AG09319 (cell line): ENCODE measurements at places on chromosomes 5 and 9.

DNA sequence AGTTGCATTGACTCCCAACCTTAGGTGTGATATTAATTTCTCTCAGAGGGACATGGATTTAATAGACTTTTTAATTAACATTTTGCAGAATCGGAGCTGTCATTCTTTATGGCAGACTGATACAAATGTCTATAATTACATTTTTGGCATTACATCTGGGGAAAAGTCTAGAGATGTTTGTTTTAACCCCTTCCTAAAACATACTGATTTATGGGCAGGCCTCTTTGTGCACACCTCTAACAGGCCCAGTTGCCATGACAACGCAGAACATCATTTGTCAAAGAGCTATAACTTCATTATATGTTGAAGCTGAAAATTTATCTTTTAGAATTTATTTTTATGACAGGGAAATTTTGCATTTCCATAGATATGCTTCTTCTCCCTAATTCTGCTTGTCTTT, 158.5 kb downstream of the NTRK2 start:
- no peak for DNase-seq

DNA sequence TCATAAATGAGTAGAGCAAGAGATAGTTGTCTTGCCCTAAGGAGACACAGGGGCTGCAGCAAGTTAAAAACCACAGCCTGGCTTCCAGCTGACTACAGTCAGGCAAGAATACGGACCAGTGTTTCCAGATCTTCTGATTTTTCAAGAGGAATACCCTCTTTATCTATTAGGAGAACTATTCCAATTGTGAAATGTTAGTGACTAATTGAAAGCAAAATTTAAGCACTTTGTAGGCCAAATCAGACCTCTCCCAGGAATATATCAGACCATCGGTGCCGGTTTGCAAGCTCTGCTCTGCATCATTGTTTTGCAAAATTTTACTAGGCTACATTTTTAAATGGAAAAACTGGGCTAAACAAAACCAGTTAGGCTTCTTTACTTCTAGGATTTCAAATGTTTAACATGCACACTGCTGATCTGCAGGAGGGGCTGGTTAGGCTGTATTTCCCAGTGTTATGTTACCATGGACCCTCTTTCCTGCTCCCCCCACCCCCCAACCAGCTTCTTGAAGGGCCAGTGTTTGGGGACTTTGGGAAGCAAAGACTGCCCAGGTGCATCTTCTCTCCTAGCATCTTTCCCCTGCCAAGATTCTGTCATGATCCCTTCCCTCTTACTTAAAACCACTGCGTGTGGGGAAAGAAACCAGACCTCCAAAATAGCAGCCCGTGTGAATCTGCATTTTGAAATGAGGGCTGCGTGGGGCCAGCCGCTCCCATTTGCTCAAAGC, 1.1 kb upstream of the ARSI start:
- DNase-seq, result no peak

DNA sequence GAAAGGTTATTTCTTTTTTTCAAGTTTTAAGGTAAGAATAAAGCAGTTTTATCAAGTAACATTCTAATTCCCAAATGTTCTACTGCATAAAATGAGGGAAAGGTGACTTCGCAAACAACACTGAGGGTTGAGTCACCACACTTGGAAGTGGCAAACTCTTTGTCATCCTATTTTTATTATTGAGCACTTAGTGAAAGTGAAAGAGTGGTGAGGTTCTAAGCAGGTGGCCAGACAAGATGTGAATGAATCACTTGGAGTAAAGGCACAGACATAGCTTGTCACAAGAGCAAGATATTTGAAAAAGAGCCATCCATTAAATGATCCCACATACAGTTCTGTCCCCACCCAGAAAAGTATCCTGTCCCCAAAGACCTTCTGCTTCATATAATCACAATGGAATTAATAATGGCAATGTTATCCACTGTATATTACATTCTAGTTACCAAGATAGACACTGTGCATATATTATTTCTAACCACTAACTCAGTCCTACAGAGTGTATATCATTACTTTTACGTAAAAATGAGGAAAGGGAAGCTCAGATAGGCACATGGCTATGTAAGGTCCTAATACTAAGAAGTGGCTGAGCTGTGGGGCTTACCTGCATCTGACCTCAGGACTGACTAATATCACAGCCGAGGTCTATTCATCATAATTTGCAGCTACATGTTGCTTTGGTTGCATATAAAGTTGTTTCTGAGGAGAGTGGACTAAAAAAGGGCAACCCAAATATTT, 730.4 kb upstream of the MEF2C start:
- no peak for DNase-seq

DNA sequence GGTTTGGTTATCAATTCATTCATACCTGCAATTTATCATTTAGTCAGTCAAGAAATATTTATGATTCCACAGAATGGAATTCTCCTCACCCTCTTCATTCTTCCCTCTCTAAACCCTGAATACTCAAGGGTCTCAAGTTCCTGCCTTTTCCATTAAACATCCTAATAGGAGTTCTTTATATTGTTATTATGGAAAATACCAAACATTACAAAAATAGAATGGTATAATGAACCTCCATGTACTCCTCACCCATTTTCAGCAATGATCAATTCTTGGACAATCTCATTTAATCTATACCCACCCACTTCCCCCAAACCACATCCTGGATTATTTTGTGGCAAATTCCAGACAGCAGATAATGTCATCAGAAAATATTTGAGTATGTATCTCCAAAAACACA, 74.5 kb downstream of the ADAMTS12 start:
- no peak for DNase-seq

DNA sequence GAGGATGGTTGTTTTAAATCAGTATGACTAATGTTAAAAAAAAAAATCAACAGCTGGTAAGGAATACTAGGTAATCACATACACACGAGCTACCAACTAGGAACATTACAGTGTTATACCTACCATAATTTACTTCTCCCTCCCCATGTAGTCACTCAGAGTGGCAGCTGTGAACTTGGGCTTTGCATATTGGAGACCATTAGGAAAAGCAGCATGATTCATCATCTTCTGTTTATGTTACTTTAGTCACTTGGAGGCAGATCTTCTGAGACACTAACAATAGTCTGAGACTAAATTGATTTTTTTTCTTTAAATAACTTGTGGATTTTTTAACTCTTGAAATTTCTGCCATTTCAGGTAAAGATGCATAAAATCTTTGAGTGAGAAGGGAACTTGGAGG, 141.5 kb upstream of the NR4A3 start:
- peak; percentile 7 for DNase-seq

- DNase-seq, result no peak
Observed at GRCh38 chr9:114314881-114315722, 7.8 kb upstream of the ORM1 start.

DNA sequence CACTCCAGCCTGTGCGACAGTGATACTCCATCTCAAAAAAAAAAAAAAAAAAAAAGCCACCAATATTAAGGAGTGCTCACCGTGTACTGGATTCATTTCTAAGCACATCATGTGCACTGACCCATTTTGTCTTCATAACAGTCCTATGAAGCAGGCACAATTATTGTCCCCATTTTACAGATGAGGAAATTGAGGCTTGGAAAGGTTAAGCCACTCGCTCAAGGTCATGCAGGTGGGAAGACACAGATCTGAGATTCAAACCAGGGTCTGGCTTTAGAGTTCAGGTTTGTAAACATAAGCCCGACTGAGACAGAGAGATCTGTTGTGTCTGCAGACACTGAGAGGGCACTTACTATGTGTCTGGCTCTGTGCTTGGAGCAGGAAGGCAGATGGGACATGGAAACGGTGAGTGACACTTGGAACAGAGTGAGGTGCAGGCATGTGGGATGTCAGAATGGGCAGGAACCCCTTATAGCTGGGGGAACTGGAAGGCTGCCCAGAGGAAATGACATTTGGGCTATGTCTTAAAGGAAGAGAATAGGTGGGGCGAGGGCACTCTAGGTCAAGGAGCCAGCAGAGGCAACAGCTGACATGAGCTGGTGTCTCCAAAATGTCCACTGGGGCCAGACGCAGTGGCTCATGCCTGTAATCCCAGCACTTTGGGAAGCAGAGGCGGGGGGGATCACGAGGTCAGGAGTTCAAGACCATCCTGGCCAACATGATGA, 69.9 kb downstream of the STK10 start:
- no peak for DNase-seq

DNA sequence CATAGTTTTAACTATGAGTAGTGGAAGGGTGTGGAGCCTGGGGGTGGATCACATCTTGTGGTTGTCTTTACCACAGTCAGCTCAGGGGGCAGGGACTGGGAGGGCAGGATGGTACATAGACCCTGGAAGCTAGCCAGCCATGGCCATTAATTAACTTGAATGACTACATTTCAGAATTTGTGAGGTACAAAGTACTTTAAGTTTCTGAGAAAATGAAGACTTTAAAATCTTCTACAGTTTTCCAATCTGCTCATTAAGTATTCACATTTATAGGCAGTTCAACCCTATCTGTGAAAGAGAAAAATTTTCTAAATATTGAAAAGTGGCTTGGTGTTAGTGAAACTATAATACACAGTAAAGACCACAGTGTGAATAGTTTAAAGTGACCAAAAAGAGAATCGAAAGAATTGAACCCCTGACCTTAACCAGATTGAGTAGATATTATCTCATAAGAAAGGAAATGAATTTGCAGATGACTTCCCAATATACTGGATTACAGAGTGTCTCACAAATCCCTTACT, 234.2 kb upstream of the MEF2C start:
- no peak for DNase-seq

DNA sequence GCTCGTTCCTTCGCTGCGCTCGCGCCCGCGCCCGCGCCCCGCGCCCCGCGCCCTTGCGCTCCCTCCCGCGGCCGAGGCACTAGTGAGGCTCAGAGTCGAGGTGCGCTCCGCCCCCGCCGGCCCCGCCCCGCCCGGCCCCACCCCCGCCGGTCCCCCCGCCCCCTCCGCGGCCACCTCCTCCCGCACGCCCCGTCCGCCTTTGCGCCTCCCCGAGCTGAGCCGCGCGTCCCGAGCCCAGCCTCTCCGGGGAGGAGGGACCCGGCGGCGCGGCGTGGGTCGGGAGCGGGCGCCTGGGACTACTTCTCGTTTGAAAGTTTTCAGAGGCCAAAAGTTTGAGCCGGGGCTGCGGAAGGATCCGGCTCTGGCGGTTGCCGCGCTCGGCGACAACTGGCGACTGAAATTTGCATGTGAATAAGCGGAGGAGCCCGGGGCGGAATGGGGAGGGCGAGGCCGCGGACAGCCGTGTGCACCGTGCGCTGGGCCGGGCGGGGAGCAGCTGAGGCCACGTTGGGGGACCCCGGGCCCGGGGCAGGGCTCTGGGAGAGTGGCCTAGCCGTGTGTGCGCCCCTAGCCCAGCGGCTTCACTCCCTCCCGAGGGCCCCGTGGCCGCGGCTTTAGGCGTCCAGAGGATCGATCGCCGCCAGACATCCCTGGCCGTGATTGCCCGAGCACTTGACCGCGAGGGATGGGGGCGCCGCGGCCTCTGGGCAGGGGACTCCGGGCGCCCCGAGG, at the start of gene NOTCH1:
Gene NOTCH1 (minus strand): TSS at position 84 of the 732 bp plus-strand sequence. CDS start 262 bp downstream, outside the sequence.
- DNase-seq, result peak; percentile 89

- no peak for DNase-seq
Observed at GRCh38 chr9:28866951-28867350, 1293.7 kb upstream of the C9orf72 start.

- DNase-seq, result no peak
Observed at GRCh38 chr5:142615948-142616347, 69.9 kb downstream of the FGF1 start.

DNA sequence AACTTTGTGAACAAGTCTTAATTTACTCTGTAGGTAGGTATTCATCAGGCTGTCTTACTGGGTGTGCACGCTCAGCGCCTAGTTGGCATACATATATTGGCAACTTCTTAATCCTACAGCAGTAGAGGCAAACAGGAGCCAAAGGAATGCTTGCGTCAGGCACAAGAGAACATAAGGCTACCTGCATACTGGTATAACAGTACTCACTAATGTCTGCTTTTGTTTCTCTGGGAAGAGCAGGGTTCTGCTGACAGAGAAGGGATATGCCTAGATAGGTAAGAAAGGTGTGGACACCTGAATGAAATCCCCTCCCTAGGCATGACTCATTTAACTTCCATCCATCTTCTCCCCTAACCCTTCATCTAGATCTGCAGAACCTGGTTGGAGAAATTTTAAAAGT, 40.1 kb downstream of the ELL2 start:
- no peak for DNase-seq

GRCh38 chr5:144028636-144029035, 141.8 kb downstream of the YIPF5 start:
- DNase-seq, result peak; percentile 24

GRCh38 chr9:135100241-135100681, 12.8 kb downstream of the OLFM1 start:
- no peak for DNase-seq

DNA sequence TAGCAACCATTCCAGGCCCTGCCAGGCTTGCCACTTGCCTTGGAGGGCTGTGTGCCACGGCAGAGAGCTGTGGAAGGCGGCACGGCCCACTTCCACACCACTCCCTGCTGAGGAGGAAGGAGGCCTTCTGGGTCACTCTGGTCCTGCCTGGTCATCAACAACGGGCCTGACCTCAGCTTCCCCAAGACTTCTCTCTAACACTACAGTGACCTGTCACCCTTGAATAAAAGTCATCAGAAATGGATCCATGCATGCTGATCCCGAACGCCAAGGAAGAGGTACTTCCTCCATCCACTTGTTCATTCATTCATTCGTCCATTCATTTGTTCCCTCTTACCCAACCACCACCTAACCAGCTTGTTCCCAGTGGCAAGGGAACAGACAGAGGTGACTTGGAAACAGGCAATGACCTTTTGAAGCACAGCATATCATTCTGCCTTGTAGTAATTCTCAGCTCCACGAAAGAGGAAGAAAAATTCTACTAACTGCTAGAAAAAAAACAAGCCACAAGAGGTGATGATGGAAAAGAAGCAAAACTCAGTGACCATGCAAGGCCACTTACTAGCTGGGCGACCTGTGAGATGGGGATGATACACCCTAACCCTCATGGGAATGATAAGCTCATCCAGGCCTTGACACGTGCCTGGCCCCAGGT, 58.6 kb downstream of the STK10 start:
- DNase-seq, result no peak

DNA sequence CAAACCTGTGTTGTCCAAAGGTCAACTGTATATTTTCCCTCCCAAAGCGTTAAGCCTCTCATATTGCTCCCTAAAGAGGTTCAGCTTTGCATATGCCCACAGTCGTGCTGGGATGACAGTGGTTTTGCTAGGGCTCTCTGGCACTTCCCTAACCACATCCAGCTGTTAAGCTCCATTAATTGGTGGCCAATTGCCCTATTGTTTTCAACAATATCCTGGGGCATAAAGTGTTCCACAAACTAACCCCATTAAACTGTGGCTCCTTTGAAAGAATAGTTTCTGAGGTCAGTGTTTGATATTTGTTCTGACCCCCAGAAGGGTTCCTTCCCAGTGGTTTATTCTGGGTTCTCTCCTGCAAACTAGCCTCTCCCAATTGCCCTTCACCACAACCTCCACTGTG, 194.5 kb downstream of the HSD17B3 start:
- DNase-seq, result no peak

GRCh38 chr5:117054911-117055310, 480.3 kb upstream of the SEMA6A start:
- no peak for DNase-seq
